ENCODE measurements at places on chromosomes 2 and 18.

DNA sequence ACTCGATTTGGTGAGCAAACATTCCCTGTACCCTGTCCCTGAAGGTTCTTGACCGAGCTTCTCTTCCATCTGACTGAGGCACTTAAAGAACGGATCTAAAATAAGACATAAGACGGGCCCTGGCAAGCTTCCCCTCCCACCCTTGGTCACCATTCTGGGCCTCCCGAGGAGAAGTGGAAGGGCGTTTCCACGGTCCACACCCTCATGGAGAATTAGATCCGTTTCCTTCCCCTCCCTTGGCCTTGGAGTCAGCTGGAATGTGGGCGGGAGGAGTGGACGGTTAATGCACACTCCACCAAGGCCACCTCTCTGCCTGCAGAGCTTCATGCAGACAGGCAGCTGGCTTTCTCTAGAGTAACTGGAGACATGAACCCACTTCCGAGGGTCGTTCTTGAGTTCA lies 257.3 kb upstream of the APCDD1 start:
- no peaks in the 10 kb centered on the region for H3K36me3 ChIP-seq
- H3K27ac ChIP-seq, result no peak overlapping the region
- no peaks in the 10 kb centered on the region for H3K4me1 ChIP-seq
- H3K27me3 ChIP-seq, result peaks cover 11% of the 10 kb centered on the region
- no peak overlapping the region for H3K4me3 ChIP-seq

DNA sequence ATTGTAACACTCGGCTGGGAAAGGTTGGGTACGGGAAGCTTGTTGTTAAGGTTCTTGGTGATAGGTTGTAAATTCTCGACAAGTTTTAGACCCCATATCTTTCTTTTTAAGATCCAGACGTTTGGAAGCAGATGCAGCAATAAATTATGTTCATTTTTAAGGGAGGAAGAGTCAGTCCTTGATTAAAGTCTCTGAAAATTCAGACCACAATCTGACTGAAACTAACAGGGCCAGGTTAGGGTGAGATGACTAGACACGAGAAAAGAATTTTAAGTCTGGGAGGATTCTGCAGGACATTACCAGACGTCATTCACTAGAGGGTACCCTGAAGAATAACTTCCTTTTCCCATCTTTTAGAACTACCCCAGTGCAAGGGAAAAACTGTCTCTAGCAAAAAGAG lies 16.1 kb downstream of the WIPF1 start:
- H3K36me3 ChIP-seq, result peaks cover 72% of the 10 kb centered on the region
- H3K27ac ChIP-seq, result peak overlapping the region; percentile 74
- DNase-seq, result no peak
- H3K4me1 ChIP-seq, result peaks cover 74% of the 10 kb centered on the region

- H3K4me1 ChIP-seq, result no peaks in the 10 kb centered on the region
- no peak overlapping the region for H3K27ac ChIP-seq
- no peak overlapping the region for H3K4me3 ChIP-seq
- no peaks in the 10 kb centered on the region for H3K27me3 ChIP-seq
Observed at GRCh38 chr2:76953733-76954347, 568.3 kb downstream of the LRRTM4 start.

DNA sequence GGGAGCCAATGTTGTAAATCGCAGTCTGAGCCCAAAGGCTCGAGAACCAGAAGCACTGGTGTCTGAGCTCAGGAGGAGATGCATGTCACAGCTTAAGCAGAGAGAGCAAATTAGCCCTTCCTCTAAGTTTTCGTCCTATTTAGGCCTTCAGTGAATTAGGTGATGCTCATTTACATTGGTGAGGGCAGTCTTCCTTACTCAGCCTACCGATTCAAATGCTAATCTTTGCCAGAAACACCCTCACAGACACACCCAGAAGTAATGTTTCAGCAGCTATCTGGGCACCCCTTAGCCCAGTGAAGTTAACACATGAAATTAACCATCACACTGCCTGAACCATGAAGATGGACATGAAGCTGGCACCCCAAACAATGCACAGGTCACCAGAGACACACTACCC lies 385.1 kb downstream of the STK39 start:
- no peak overlapping the region for H3K4me3 ChIP-seq
- H3K27me3 ChIP-seq, result no peaks in the 10 kb centered on the region
- H3K36me3 ChIP-seq, result no peaks in the 10 kb centered on the region
- H3K27ac ChIP-seq, result no peak overlapping the region

GRCh38 chr2:104574367-104574766 lies 279.5 kb upstream of the POU3F3 start:
- H3K27ac ChIP-seq, result no peak overlapping the region
- DNase-seq, result no peak
- no peaks in the 10 kb centered on the region for H3K27me3 ChIP-seq
- H3K4me3 ChIP-seq, result no peak overlapping the region
- H3K36me3 ChIP-seq, result no peaks in the 10 kb centered on the region

DNA sequence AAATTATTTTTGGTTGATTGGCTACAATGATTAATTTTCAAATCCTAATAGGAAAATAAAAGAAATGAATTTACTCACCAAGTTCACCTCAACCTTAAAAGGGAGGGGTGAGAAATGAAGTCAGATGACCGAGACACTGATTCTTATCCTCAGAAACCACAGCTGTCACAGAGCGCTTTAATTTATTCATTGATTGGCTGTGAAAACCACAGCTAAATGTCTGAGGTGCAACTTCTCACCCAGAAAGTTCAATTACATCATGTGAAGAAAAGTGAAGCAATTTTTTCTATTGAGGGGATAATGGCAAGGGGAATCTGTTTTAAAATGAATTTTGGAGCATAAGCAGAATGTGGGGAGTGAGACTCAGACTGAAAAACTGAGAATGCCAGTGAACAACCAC lies 128.4 kb downstream of the RNF152 start:
- no peak overlapping the region for H3K4me3 ChIP-seq
- no peaks in the 10 kb centered on the region for H3K36me3 ChIP-seq
- DNase-seq, result no peak
- no peak overlapping the region for H3K27ac ChIP-seq
- peaks cover 5% of the 10 kb centered on the region for H3K4me1 ChIP-seq

- DNase-seq, result no peak
- H3K27me3 ChIP-seq, result peaks cover 56% of the 10 kb centered on the region
- H3K27ac ChIP-seq, result no peak overlapping the region
- no peaks in the 10 kb centered on the region for H3K36me3 ChIP-seq
Observed at GRCh38 chr18:46761059-46761769, 4.4 kb upstream of the ST8SIA5 start.

- no peaks in the 10 kb centered on the region for H3K36me3 ChIP-seq
- H3K27me3 ChIP-seq, result peaks cover 10% of the 10 kb centered on the region
- no peak overlapping the region for H3K4me3 ChIP-seq
- no peaks in the 10 kb centered on the region for H3K4me1 ChIP-seq
- no peak overlapping the region for H3K27ac ChIP-seq
- no peak for DNase-seq
Observed at GRCh38 chr2:33220533-33220932, 255.9 kb upstream of the RASGRP3 start.

- no peaks in the 10 kb centered on the region for H3K36me3 ChIP-seq
- H3K4me3 ChIP-seq, result no peak overlapping the region
- peaks cover 15% of the 10 kb centered on the region for H3K4me1 ChIP-seq
- H3K27me3 ChIP-seq, result no peaks in the 10 kb centered on the region
- peak; percentile 67 for DNase-seq
Observed at GRCh38 chr2:27095745-27096651, 9.4 kb downstream of the KHK start.

DNA sequence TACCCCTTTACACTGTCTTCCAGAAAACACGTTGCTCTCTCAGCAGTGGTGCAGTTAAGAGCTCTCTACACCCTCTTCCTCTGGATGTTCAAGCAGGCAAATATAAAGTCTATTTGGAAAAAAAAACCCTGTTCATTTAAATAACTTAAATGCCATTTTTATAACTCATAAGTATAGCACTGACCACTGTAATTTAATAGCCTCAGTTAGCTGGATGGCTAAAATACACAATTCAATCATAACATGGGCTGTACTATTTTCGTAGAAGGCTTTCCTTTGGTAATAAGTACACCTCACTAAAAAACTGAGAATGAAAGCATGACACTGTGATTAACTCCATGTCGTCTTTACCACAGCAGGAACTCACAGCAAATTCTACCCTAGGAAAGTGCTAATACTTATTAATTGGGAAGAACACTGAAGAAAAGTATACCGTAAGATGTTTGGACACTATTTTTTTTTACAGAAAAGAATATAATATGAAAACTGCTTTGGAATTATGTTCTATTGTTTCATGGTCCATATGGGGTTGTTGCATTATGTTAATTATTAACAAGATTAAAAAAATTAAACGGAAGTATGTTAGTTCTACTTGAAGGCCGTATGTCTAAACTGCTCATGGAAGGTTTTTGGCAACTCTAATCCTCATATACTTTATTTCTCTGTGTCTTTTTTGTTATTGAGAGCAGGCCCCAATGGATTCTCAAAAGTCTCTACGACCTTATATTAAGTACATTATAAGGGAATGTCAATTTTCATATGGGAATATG lies 269.1 kb downstream of the ZNF385B start:
- DNase-seq, result no peak
- H3K27me3 ChIP-seq, result no peaks in the 10 kb centered on the region
- H3K36me3 ChIP-seq, result no peaks in the 10 kb centered on the region
- no peaks in the 10 kb centered on the region for H3K4me1 ChIP-seq

- no peak overlapping the region for H3K4me3 ChIP-seq
- no peaks in the 10 kb centered on the region for H3K36me3 ChIP-seq
- no peak overlapping the region for H3K27ac ChIP-seq
- no peak for DNase-seq
- H3K27me3 ChIP-seq, result peaks cover 11% of the 10 kb centered on the region
- H3K4me1 ChIP-seq, result peaks cover 2% of the 10 kb centered on the region
Observed at GRCh38 chr2:240640939-240641338, 15.7 kb downstream of the GPR35 start.

GRCh38 chr18:13563390-13563805 lies 163.0 kb downstream of the FAM210A start:
- H3K4me1 ChIP-seq, result peaks cover 51% of the 10 kb centered on the region
- H3K27ac ChIP-seq, result no peak overlapping the region
- DNase-seq, result no peak
- no peak overlapping the region for H3K4me3 ChIP-seq
- no peaks in the 10 kb centered on the region for H3K36me3 ChIP-seq
- H3K27me3 ChIP-seq, result no peaks in the 10 kb centered on the region

GRCh38 chr2:206886696-206887095 lies 52.6 kb upstream of the CPO start:
- H3K36me3 ChIP-seq, result no peaks in the 10 kb centered on the region
- H3K4me1 ChIP-seq, result no peaks in the 10 kb centered on the region
- no peak for DNase-seq
- no peak overlapping the region for H3K27ac ChIP-seq
- no peaks in the 10 kb centered on the region for H3K27me3 ChIP-seq
- H3K4me3 ChIP-seq, result no peak overlapping the region

DNA sequence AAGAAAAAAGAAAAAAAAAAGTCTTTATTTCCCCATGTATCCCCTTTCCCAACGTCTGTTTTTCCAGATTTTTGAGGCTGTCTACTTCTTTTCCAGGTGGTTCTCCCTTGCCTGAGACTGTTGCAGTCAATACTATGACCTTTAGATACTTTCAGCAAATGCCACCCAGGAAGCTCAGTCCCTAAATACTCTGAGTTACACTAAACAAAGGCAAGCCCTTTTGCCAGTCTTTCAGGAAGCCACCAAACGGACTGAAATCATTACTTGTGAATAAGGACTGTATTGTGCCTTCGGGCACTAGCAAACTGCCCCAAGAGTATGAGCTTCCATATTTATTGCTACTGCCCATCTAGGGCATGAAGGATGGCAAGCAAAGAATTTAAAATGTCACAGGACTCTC lies 621.3 kb downstream of the SUCLG1 start:
- H3K4me3 ChIP-seq, result no peak overlapping the region
- no peaks in the 10 kb centered on the region for H3K4me1 ChIP-seq
- H3K27ac ChIP-seq, result no peak overlapping the region
- no peaks in the 10 kb centered on the region for H3K27me3 ChIP-seq
- H3K36me3 ChIP-seq, result no peaks in the 10 kb centered on the region

GRCh38 chr2:237563816-237564215 lies 2.6 kb upstream of the PRLH start:
- no peaks in the 10 kb centered on the region for H3K36me3 ChIP-seq
- no peak for DNase-seq
- no peak overlapping the region for H3K27ac ChIP-seq
- peaks cover 22% of the 10 kb centered on the region for H3K27me3 ChIP-seq

All from activated naive CD4-positive, alpha-beta T cell treated with anti-CD3 and anti-CD28 coated beads, Interleukin-2, amount 10 ng/mL, durations not matched to agents 7 days and 5 days (primary cell).